Stimulated activated CD4-positive, alpha-beta T cell treated with anti-CD3 and anti-CD28 coated beads, Interleukin-15, amount 100 ng/mL, for 24 hours (primary cell): ENCODE measurements at places on chromosomes 5 and 9.

DNA sequence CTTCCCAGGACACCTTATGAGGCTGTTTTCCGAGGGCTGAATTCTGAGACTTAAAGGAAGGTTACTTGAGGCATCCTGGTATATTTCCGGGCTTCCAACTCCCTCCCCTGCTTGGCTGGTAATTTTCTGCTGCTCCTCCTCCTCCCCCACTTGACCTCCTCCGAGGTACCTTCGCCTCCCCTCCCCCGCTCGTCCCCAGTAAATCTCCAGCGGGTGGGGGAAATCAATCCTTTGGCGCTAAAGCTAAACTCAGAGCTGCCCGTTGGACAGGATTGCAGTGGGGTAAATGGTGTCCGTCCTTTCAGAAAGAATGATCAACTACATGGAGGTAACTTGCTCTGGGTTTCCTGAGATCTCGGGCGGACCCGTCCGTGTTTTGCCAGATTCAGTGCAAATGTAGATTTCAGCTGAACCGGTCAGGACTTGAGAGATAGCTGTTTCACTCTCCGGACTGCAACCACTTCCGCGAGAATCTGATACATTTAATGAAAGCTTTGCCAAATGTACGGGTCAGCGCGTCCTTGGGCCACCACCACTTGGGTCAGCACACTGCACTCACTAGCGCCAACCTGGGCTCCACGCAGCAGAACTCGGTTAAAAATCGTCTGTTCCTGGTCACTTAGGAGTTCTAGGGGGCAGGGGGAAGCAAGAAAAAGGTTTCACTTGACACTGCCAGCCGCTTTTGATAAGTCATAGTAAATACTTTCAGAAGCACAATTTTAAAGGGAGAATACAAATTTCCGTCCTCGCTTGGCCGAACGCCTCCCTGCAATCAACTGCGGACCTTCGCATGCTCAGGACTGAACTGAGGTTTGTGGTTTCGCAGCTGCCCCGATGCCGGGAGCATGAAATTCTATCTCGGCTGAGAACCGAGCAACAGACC is 4.6 kb upstream of the ISL1 start:
- no peak for DNase-seq

DNA sequence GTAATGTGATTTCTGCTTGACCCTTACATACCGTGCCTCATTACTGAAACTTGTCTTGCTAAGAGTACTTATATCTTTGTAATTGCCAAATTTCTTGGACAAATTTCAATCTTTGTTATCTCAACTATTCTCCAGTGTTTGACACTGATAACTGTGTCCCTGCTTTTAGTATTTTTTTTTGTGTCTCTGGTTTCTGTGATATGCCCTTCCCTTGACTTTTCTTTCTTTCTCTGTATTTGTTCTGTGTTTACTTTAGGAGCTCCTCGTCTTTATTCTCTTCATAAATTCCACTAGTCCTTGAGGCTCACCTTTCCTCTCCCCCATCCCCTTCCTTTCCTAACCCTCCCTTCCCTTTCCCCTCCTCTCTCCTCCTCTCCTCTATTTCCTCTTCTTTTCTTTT is 123.7 kb upstream of the FBXL17 start:
- no peak for DNase-seq

DNA sequence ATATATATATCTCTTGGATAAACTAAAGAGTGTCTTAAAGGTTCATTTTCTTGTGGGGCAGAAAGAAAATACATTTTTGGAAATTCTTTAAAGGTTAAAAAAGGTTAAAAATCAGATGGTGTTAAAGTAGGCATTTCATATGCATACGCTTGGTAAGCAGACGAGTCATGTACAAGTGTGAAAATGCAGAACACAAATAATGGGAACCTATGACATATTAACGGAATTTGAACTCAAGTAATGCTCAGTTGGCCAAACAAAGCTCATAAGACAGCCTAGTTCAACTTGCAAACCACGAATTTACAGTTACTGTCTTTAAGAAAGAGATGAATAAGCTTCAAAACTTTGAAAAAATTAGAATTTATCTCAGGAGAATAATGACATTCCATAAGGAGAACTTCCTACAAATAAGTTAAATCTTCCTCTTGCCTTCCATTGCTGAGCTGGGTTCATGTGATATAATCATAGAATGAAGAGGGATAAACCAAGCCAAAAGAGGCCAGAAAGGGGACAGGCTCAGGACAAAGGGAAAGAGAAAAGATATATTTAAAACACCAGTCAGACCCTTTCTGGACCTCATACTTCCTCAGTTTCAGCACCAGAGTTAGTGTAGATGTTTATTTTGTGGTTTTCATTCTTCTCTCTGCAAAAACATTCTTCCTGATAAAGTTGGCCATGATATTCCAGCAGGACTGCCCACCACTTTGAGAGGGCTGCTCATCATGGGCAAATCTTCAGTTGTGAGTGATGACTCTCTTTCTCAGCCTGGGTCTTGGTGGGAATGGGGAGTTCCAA is 256.7 kb upstream of the CD180 start:
- DNase-seq: no peak

DNA sequence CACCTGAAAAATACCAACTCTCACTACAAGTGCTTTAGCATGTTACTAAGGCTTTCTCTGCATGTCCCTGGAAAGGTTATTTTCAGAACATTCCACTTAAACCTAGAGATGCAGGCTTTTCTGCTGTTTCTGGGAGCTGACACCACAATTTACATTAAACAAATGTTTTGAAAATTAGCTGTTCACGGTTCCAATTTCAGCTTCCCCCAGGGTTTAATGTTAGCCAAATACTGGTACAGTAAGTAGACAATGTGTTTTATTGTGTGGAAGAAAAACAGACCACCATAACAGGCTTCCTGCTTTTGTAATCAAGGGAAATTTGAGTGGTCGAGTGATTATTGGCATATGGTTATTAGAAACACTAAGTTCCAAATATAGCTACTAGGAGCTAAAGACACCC is 32.0 kb downstream of the MACROH2A1 start:
- no peak for DNase-seq

GRCh38 chr5:100516285-100516684 is 18.9 kb upstream of the FAM174A start:
- no peak for DNase-seq

DNA sequence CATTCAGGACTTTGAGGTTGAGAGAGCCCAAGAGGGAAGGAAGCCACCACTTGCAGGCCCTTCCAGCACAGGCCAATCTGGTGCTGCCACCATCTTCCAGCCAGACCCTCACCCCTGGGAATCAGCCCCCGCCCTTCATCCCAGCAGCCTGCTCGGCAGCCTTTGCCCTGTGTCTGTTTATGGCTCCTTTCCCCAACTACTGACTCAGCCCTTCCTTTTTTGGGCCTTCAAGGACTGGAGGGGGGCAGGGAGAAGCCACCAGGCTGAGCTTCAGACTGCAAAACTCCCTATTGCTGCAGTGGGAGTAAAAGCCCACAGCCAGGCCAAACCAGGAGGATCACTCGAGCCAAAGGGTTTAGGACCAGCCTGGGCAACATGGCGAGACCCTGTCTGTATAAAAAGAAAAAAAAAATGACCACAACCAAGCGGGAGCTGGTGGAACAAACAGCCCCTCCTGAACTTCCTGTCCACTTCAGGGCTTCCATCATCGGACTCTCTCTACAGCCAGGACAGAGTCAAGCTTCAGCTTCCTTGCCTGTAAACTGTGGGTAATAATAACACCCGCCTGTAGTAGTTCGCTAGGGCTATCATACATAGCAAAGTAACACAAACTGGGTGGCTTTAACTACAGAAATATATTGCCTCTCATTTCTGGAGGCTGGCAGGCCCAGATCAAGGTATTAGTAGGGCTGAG is 85.9 kb upstream of the IL17B start:
- DNase-seq: no peak

GRCh38 chr9:125630436-125630835 is 76.6 kb downstream of the MAPKAP1 start:
- no peak for DNase-seq

DNA sequence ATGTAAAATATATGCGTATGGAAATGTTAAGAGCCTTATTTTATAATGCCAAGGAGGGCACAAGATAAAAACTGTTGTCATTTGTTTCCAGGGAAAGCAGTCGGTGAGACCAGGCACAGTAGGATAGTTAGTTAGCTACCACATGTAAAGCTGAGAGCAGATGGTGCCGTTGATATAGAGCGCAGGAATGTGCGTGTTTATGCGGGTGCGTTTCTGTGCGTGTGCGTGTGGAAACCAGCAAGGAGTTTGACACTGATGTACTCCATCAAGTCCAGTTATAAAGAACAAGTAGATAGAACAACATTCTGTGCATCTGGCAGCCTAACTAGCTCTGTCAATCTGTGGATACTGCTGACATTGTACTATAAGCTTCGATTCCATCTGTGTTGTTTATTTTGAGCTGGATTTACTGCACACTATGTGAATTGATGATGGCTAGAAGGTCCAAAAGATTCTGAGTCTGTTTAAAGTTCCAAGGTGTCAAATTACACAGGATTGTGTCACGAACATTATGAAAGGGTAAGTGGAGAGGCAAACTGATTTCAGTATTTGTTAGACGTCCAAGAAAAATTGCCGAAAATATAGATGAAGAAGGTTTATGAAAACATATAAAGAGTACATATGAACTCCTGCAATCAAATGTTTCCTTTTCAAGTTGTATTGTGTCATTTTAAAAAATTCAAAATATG is 494.9 kb upstream of the MEF2C start:
- DNase-seq: no peak

DNA sequence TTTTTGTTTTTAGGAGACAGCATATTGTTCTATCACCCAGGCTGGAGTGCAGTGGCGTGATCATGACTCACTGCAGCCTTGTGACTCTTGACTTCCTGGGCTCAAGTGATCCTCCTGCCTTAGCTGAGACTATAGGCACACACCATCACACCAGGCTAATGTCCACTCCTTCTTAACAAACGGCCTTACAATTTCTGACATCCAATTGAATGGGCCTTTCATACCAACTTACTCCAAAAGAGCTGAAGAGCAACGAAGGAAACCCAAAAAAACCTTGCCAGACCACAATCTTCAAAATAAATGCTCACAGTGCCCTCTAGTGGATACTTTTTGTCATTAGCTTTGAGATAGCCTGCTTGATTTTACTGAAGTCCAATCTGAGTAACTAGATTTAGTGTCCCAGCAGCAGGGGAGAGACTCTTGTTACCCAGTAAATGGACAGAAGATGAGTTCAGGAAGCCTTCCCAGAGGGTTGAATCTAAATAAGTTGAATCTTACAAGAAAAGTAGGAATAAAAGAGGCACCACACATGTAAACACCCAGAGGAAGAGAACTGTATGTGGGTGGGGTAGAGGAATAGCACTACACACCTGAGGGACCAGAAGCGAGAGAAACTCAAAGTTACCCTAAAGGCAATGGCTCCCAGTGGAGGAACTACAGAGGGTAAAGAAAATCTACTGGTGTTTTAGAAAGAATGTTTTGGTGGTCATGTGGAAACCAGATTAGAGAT is 9.3 kb downstream of the ZNF622 start:
- DNase-seq: peak; percentile 22

DNA sequence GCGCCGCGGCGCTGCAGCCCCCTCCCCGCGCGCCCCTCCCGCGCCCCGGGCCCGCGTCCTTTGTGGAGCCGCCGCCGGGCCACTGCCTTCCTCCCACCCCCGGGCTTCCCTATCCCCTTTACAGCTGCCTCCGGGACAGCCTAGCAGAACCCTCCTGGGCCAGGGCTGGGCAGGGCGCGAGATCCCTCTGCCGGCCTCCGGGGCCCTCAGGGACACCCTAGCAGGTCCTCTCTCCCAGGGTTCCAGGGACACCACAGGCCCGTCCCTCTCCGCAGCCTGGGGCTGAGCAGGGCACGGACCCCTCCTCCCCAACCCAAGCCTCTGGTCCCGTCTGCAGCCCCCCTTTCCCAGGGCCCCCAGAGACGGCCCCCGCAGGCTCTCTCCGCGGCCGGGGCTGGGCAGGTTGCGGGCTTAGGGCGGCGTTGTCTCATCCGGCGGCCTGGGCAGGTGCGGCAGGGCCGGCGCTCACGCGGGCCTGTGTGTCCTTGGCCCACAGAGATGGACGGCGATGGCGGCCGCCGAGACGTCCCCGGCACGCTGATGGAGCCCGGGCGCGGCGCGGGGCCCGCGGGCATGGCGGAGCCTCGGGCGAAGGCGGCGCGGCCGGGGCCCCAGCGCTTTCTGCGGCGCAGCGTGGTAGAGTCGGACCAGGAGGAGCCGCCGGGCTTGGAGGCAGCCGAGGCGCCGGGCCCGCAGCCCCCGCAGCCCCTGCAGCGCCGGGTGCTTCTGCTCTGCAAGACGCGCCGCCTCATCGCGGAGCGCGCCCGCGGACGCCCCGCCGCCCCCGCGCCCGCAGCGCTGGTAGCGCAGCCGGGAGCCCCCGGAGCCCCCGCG is 710 bp downstream of the WNK2 start:
- DNase-seq: peak; percentile 40

GRCh38 chr9:76227156-76227555 is 167.1 kb downstream of the RFK start:
- no peak for DNase-seq

- no peak for DNase-seq
These were observed 2.9 kb downstream of the UBE2B start for GRCh38 chr5:134374232-134374631.

DNA sequence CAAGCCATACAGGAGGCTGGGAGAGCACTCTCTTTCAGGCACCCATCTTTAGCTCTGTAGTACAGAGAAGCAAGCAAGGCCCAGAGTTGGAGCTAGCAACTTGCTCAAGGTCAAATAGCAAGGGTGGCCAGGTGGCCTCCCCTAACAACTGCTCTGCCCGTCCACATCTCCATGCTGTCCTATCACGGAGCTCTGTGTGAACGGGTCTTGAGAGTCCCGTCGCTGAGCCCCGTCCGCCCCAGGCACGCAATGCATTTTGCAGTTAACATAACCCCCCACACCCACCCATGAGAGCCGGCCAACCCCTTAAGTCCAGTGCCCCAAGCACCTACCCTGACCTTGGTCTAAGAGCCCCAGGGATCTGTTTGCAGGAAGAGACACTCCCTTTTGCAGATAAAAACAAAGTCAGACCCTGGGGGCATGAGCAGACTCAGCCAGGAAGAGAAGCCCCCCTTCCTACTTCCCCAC is 1.5 kb downstream of the RNF44 start:
- DNase-seq: peak; percentile 31

DNA sequence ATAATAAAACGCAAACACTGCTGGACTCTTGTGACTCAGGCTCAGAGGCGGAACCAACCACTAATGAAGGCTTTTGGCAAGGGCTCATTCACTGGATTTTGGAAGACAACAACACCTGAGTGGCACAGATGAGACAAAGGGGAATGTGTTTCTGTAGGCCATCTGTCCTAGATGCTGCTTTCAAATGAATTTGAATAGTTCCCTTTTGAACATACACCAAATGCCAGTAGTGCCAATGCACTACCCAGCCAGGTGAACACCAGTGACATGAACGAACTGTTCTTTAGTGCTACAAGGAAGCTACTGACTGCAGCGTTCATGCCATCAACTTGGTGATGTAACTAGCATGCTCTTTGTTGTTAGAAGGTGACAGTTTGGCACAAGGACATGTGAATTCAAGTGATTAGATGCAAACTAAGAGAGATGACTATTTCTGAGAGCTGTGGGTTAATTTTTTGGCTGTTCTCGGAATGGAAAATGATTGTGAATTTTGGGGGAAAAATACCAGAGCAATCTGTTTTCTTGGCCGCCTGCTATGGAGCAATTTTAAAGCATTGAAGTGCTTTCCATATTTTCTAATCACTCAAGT is 173.7 kb downstream of the SLC24A2 start:
- no peak for DNase-seq

- DNase-seq: no peak
These were observed 476.8 kb downstream of the LRRC70 start for GRCh38 chr5:63055421-63055820.
